ENCODE measurements at places on chromosomes 16 and 17.

DNA sequence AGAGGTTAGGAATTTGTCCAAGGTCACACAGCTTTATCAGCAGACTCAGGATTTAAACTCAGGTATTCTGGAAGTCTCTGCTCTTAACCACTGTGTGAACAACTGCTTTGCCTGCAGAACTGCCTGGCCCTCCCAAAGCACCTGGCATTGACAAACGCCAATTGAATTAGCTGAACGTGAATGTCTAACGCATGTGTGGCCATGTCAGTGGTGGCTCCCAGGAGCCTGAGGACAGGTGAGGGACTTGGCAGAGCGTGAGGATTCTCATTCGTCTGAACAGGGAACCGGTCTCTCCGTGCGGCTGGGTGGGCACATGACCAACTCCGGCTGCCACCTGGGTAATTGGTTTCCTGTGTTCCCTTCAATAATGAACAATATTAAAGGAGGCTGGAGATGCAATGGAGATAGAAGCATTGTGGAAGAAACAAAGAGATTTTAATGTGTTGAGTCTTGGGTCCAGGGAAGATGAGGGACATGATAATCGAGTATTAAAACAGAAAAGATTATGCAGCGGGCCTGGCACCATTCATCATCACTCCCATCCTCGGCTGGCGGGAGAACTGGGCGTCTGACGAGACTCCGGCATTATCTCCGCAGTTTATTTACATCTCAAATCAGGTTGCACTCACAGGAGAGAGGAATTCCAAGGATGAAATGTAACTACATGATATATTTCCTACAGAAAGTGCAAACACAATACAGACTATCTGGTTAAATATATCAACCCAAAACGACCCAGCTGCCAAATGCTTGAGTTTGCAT lies 113.5 kb downstream of the NPIPB5 start:
- DNase-seq, result no peak

DNA sequence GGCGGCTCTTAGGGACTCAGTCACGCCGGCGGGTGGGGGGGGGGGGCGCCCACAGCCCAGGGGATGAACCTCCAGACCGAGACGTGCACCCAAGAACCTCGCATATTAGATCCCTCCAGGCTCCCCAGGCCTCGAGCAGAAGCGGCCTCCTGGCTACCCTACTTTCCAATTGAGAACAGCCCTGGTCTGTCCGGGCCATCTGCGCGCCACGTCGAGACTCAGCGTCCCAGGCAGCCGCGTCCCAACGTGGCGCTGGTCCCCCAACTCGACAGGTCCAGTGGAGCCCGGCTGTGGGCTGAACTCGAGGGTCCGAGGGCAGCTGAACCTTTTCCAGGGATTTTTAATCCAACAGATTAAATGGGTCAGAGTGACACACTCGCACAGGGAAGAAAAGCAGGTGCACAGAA lies 2.3 kb upstream of the IRX3 start:
- no peak for DNase-seq

GRCh38 chr16:81409016-81409556 lies 35.5 kb upstream of the CMIP start:
- DNase-seq, result no peak

- peak; percentile 18 for DNase-seq
Observed at GRCh38 chr16:68197250-68197649, 38.7 kb downstream of the ESRP2 start.

- no peak for DNase-seq
Observed at GRCh38 chr17:82553210-82553930, 33.8 kb downstream of the FOXK2 start.

DNA sequence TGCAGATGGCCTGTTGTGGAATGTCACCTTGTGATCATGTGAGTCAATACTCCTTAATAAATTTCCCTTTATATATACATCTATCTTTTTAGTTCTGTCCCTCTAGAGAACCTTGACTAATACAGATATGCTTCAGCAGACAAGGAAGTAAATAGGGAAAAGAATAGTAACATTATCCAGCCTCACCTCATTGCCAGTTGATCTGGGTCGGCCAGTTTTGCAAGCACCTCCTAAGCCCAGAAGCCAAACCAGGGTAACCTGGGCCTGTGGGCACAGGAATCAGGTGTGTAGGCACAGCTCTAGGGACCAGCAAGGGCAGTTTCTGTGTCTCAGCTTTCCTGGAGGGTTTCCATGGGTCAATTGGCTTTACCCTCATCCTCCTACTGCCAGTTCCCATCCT lies 11.9 kb upstream of the CCL17 start:
- DNase-seq, result no peak

DNA sequence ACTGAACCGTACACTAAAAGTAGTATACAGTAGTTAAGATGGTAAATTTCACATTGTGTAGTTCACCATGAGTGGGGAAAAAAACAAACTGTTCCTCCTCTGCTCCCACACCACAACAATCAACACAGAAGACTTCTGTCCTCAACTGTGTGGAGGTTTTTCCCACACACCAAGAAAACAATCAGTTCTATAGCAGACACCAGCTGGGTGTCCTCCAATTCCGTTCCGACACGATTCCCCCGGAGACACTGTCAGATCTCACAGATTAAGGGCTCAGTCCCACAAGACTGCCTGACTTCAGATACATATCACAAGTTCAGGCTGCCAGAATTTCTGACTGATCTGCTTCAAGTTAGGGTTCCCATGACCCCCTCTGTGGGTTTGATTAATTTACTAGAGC lies 31.8 kb downstream of the BBS2 start:
- no peak for DNase-seq

DNA sequence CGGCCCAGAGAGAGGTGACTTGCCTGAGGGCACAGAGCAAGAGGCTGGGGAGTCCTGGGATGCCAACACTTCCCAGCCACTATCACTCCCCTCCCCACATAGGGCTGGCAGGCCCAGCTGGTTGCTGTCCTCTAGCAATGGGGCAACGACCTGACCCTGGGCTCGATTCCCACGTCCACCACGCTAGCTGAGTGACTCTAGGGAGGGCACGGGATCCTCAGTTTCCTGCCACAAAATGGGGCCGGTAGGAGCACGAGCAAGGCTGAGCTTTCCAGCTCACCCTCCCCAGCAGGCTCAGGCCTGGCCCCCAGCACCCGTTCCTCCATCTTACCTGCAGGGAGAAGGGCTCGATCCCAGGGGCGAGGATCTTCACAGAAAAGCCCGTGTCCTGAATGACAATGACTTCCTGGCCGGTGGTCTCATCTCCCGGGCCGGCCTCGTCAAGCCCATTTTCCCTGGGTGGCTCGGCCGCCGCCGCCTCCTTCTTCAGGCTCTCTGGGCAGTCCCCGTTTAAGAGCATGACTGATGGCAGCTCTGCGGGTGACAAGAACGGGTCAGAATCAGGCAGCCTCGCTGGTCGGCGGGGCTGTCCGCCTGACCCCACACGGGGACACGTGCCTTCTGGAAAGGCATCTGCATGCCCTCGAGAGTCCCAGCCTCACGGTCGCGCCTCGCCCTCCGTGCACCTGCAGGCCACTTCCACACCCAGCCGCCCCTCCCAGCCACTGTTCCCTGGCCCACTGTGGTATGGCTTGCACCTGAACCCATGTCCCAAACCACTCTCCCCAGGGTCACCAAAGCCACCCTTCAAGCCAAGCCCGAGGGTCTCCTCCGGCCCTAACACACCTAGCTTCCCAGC lies 7.3 kb downstream of the CLUH start:
- DNase-seq, result no peak

- DNase-seq, result no peak
Observed at GRCh38 chr16:88376835-88377726, 5.7 kb upstream of the ZNF469 start.

- DNase-seq, result no peak
Observed at GRCh38 chr17:65515959-65516948, 45.2 kb downstream of the AXIN2 start.

- DNase-seq, result peak; percentile 83
Observed at GRCh38 chr17:7836596-7837407, 2.8 kb downstream of the KDM6B start.

- DNase-seq, result no peak
Observed at GRCh38 chr16:3468501-3468900, 25.0 kb downstream of the NAA60 start.

GRCh38 chr17:5439446-5439764 lies 450 bp upstream of the C1QBP start:
- DNase-seq, result no peak

GRCh38 chr17:41462705-41463104 lies 4.5 kb downstream of the KRT32 start:
- DNase-seq, result no peak

DNA sequence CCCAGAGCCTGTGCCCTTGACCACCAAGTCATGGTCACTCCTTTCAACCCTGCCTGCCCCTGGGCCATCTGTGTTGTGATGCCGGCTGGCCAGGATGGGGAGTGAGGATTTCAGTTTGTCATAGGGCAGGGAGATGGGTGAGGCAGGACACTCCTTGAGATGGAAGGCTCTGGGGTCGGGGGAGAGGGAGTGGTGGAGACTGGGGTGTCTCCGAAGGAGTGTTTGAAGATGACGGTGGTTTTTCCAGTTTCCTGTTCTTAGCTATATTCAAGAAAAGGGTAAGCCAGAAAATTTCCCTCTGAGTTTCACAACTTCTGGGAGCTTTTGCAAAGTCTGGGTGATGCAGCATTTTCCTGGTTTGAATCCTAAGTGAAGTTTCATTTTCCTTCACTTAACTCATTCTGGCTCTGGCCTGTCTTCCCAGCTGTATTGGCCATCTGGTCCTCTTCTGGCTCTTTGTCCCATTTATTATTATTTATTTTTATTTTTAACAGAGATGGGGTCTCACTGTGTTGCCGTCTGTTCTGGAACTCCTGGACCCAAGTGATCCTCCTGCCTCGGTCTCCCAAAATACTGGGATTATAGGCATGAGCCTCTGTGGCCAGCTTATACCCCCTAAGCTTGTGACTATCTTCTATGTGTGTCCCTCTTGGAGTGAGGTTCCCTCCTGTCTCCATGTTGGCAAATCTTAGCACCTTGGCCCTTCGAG lies 27.7 kb downstream of the ABCC1 start:
- no peak for DNase-seq

DNA sequence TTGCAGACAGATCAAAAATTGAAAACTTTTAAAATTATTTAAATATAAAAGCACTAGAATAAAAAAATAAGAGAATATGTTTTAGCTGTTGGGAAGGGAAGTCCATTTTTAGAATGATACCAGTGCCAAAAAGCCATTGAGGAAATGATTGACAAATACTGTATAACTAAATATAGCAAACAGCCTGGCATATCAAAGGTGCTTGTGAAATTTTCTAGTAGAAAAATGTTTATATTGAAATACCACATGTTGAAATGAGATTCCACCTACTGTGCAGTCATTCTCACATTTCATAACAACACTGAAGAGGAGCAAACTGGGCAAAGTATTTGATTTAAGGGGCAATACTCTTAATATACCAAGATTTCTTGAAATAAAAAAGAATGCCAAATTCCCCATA lies 183.5 kb downstream of the PHKB start:
- DNase-seq, result no peak
